ENCODE measurements at places on chromosomes 4 and X. TPM values are rescaled to one million over a fixed set of nuclear protein-coding genes. Genes with fewer than 3 reads are reported as not detected.

EDA2R gene
- total RNA-seq: 0.87 TPM

GRIA3 gene
- total RNA-seq: 1.3 TPM

RRH gene
- not detected for total RNA-seq

PRSS12 gene
- total RNA-seq: 0.47 TPM

TLL1 gene
- 0.55 TPM for total RNA-seq

PDGFC gene
- 15.4 TPM for total RNA-seq

GRCh38 chr4:44256414-44256813 lies 192.2 kb downstream of the KCTD8 start:
- no peak for DNase-seq

DNA sequence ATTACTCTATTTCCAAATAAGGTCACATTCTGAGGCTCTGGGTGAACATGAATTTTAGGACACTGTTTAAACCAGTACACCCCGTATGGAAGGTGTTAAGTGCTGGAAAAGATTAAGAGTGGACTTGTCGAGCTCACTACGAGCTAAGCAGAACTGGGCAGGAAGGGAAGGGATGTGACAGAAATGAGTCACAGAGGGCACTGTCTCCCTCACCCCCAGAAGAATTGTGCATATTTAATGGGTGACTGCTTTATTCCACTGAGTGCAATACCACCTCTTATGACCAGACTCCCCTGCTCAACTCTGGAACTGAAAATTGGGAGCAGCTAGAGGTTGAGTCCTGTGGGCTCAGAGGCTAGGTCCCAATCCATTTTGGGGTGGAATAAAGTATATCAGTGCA lies 187.4 kb upstream of the RPS6KA3 start:
- DNase-seq: no peak

DNA sequence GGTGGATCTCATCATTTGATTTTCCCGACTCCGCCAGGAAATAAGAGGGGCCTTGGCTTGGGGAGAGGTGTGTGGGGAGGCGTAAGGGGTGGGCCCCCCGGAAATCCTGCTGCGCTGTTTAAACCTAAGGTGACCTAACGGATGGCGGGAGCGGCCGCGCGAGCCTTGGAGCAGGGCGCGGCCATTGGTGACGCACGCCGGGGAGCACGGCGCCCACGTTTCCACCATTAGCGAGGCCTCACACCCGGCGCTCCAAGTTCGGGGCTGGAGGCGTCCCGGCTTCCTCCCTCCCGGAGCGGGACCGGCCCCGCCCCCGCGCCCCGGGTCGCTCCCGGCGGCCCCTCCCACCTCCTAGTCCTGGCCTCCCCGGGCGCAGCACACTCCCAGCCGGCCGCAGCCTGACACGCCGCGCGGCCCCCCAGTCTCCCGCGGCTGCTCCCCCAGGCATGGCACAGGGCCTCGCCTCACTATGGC lies at the start of gene SMS:
Gene SMS (plus strand): TSS at position 354 of the 474 bp plus-strand sequence. CDS start 116 bp downstream, at position 470.
- peak; percentile 79 for DNase-seq

DNA sequence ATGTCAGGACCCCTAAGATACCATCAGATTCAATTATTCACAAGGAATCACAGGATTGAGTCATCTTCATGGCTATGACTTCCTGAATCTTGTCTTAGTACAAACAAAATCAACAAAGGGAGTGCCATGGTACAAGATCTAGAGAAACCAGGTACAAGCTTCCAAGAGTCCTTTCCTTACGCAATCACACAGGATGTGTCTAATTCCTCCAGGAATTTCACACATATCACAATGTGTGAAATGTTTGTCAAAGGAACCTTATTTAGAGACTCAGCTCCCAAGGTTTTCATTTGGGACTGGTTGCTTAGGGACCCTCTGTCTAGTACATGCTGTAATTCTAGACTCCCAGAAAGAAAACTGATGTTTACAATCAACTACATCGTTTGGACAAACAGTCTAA lies 83.0 kb downstream of the MAB21L2 start:
- no peak for DNase-seq

GRCh38 chr4:88807499-88807898 lies 109.9 kb upstream of the NAP1L5 start:
- no peak for DNase-seq

- DNase-seq: no peak
Measured at GRCh38 chr4:39823191-39823590, 125.3 kb downstream of the UBE2K start.

DNA sequence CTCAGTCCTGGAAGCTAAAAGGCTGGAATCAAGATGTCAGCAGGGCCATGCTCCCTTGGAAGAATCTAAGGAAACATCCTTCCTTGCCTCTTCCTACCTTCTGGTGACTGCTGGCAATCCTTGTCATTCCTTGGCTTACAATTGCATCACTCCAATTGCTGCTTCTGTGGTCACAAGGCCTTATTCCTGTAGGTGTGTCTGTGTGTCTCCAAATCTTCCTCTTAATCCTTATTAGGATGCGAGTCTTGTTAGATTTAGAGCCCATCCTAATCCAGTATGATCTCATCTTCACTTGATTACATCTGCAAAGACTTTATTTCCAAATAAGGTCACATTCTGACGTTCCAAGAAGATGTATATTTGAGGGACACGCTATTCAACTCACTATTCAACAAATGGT lies 52.2 kb downstream of the SMIM20 start:
- no peak for DNase-seq

GRCh38 chrX:131778269-131779218 lies 234.7 kb downstream of the OR13H1 start:
- no peak for DNase-seq

DNA sequence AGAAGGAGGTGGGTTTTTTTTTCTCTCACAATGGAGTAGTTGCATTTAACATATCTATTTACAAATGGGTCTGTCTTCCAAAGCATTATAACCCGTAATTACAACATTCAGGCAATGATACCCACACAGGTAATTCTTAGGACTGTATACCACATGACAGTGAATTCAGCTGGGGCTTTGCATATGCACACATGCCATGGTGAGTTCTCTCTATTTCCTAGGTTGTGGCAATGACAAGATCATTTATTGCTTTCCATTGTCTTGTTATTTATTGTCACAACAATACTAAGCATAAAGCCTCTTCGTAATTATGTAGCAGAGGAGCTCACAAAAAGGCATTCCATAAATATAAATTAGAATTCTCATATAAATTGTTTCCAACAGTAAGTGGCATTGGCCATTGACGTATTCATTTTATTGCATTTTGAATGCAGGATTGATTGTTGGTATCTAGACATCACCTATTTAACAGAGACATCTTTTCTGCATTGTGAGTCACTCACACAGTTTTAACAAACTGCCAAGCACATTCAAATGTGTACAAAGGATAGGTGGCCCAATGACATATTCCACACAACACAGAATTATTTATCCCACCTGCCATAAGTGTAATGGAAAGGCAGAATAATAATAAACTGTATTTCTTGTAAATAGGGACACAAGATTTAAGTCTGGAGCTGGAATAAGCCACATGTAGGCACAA lies 390.7 kb upstream of the GALNT7 start:
- DNase-seq: no peak

GRCh38 chr4:83212041-83212851 lies 72.4 kb downstream of the COQ2 start:
- DNase-seq: no peak

DNA sequence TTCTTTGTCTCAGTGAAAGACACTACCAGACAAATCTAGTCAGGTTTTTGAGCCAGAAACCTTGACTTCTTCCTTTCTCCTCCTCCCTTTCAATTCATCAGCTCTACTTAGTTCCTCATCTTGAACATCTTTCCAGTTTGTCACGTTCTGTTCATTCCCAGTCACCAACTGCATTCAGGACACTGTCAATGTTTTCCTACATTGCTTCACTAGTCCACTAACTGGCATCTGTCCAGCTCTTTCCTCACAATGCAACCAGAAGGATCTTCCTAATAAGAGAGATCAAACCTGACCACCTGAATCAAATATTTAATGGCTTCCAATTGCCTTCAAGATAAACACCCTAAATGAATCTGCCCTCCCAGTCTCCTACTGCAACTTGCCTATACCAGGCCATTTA lies 52.5 kb downstream of the SYNPO2 start:
- peak; percentile 51 for DNase-seq

GRCh38 chrX:73851014-73852009 lies 288.3 kb downstream of the CHIC1 start:
- DNase-seq: no peak

DNA sequence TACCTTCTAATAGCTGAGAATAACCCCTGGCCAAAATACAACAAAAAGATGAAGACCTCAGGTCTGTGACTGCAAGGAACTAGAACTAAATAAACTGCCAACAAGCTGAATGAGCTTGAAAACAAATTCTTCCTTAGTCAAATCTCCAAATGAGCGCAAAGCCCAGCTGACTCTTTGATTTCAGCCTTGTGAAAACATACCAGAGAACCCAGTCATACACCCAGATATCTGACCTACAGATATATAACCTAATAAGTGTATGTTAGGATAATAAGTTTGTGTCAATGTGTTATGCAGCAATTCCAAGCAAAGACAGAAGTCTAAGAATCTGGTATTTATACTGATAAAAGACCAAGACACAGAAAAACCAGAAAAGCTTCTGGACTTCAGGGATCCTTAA lies 38.0 kb upstream of the ADGRL3 start:
- no peak for DNase-seq
